ENCODE measurements at places on chromosomes 12 and 14. TPM values are rescaled to one million over a fixed set of nuclear protein-coding genes. Genes with fewer than 3 reads are reported as not detected.

ADCY4 gene
- 17.7 TPM for total RNA-seq

PDZRN4 gene
- total RNA-seq: not detected

EMP1 gene
- 114 TPM for total RNA-seq

DNA sequence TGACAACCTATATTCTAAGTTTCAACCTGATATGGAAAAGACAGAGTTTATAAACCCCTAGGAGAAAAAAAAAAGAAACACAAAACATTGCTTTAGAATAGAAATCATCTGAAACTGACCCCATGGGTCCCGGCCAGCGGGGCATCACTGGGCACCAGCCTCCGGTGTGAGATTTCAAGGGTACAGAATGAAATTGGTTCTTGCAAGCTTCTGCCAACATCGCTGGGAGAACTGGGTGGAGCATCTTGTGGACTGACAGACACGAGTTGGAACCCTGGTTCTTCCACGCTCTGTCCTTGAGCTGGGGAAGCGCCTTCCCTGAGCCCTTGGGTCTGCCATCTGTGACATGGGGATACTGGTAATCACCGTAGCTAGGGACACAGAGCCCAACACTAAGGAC lies 173.6 kb downstream of the PHETA1 start:
- no peak for DNase-seq

All from osteoblast (primary cell).